ENCODE measurements at places on chromosomes 2 and 18.

DNA sequence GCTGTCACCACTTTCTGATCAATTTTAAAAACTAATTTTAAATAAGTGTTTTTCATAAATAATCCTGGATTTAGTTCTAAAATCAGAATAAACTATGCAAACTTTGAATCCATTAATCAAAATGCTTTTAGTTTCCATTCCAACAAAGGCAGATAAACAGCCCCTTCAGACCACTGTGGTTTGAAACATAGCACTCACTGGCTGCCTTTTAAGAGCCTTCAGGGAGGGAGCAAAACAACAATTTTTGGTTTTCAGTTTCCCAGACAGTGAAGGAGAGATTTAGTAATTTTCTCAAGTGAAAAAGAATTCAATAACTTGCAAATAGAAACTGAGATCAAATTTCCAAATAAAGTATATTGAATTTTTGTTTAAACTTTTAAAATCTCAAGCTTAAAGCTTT, 46.1 kb downstream of the CDK15 start:
- no peak for DNase-seq

DNA sequence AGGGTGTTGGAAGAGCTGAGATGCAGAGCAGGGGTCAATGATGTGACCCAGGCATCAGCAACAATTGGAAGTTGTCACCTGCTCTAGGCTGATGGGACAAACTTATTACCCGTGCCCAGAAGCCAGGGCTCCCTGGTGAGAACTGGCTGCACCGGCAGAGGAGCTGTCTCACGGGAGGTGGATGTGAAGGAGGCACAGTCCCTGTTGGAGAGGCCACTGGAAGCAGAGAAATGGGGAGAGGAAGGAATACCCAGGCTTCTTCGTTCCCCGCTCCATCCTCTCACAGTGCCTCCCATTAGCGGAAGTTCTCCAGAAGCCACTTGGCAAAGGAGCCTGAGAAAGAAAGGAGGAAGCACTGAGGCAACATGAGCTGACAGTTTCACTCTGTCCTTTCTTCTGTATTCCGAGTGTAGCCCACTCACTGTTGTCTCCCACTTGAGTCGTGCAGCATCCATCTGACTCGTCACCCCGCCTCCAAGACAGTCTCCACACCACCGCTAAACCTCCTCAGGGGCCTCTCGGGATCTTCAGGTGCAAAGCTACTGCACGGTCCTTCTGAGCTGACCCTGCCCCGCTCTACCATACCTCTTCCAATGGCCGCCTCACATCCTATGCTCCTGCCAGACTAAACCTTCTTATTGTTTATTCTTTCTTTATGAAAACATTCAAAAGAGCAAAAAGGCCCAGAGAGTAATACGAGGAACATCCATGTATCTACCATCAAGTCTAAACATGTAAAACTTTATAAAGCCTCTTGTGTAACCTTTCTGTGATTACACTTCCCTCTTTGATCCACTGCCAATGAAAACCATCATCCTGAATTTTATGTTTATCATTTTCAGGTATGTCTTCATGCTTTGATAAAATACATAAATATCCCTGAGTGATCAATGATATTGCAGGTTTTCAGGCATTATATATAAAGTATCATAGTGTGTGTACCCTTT, 19.1 kb upstream of the AFTPH start:
- no peak for DNase-seq

DNA sequence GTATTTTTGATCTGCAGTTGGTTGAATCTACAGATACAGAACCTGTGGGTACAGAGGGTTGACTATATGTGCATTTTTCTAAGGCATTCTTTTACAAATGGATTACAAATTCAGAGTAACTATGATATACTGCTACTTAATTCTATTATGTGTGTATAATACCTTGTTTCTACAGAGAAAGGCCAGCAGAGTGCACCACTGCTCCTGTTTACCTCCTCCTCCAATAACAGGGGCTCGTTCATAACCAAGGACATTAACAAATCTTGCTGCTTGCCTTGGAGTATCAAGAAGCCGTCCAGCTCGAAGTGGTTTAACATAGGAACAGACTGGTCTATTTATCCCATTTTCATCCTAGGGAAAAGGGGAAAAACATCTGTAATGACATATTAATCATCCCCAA, 16.4 kb downstream of the CEP76 start:
- DNase-seq: no peak

GRCh38 chr18:35497370-35498197, at the start of gene INO80C:
Gene INO80C, minus strand, starts transcription at chr18:35497960. Its CDS starts 86 bp downstream, at chr18:35497874.
- peak; percentile 85 for DNase-seq

DNA sequence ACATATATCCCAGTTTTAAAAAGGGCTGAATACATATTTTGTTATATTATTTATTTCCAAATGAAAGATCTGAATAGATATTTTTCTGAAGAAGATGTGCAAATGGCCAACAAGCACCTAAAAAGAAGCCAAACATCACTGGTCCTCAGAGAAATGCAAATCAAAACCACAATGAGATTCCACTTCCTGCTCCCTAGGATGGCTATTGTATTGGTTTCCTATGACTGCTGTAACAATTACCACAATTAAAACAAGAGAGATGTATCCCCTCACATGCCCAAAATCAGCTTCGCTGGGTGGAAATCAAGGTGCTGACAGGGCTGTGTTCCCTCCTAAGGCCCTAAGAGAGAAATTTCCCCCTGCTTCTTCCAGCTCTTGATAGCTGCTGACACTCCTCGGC, 23.2 kb downstream of the ABCB11 start:
- no peak for DNase-seq

GRCh38 chr2:169803480-169803879, 4.8 kb downstream of the SSB start:
- DNase-seq: no peak

DNA sequence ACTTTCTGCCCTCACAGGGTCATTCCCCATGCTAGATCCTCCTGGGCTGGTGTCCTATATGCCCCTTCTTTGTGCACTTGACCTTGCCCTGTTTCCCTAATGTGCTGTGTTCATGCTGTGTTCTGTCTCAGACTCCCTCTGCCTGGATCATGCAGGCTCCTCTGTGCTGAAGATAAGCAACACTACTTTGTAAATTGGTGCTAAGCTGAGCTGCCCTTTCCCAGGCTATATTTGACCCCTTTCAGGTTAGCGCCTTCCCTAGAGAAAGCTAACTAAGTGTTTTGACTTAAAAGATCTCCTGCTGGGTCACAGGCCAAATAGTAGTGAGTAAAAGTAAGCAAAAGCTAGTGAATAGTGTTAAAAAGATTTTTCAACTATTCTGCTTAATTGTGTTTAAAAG, 257.2 kb upstream of the RGPD4 start:
- no peak for DNase-seq

DNA sequence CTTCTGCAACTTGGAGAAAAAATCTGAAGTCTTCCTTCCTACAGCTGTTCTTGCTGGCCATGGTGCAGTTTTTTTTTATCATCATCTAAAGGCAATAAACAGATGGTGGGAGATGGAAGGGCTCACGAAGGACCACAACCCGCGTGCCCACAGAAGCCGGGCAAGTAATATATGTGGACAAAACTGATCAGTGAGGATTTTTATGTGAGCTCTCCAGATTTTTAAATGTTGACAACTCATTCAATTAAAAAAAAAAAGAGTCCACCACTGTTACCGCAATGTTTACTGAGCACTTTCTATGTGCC, 55.9 kb upstream of the CREB1 start:
- DNase-seq: no peak

DNA sequence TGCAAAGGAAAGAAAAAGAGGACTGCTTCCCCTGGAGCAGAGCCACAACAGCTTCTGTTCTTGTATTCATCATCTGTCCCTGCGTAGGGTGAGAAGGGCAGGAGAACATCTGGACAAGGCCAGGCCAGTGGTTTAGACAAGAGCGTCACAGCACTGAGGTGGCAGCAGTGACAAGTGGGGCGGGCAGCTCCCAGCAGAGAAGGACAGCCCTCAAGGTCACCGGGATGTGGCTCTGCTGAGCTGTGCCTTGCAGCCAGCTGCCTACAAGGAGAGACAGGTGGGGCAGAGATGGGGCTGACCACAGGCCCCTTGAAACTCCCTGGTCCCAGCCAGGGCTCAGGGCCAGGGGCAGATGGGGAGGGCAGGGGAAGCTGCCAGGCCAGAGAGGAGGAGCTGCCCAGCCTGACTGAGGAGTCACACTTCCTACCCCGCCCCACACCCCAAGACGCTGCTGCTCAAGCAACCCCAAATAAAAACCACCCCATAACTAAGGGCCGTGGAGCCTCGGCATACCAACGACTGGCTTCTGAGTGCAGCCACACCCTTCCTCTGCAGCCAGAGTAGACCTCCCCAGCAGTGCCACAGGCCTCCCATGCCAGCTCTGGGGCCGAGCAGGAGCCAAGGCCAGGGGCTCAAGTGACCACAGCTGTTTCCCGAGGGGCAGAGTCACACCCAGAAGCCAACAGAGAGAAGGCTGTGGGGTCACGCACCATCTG, 5.4 kb downstream of the RAB11FIP5 start:
- no peak for DNase-seq

DNA sequence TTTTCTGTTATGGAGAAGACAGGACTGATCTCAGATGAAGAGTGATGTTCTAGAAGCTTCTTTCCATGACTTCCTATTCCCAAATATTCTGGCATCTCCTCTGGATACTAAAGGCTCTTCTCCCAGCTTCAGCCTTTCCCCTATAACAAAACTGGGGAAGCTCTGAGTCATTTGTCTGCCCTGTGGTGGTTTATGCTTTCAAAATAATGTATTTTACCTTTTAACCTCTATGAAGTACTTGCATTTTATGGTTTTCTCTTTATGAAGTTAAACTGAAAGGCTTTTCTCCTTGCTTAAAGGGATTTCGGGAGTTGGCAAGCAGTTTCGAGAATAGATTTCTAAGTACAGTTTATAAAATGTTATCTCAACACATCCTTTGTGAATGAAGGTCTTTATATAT, 104.4 kb downstream of the TANC1 start:
- no peak for DNase-seq

DNA sequence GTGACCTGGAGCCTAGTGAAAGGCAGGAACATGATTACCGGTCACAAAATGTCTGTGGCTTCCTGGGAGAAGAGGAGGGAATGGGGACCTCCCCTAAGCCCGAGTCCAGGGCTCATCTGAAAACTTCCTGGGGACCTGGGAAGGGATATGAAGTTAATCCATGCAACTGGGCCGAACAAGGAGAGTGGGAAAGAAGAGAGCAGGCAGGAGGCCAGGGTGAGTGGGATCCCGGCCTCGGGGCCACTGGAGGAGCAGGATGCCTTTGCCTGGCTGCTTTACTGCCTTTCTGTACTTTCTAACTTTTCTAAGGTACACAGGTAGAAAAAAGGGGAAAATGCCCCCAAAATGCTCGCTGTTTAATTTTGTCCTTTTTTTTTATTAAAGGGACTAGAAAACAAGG, 43.4 kb upstream of the MAL start:
- no peak for DNase-seq

DNA sequence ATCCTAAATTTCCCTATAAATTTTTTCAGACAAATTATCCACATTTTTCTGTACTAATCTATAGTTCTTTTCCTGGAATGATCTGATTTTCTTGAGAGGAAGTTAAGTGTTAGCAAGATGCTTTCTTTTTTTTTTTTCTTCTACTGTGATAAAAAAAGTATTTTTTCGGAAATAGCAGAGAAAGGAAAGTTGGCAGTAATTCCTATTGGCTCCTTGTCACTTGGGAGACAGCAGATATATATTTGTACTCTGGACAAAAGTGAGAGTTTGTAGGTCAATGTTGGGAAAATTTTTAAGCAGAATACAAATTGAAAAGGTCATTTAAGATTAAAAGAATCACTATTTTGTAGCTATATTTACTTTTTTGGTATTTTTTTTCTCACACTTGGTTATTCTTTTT, 635.7 kb upstream of the NRXN1 start:
- DNase-seq: no peak

GRCh38 chr2:98459496-98460175, 15.0 kb downstream of the INPP4A start:
- DNase-seq: no peak

DNA sequence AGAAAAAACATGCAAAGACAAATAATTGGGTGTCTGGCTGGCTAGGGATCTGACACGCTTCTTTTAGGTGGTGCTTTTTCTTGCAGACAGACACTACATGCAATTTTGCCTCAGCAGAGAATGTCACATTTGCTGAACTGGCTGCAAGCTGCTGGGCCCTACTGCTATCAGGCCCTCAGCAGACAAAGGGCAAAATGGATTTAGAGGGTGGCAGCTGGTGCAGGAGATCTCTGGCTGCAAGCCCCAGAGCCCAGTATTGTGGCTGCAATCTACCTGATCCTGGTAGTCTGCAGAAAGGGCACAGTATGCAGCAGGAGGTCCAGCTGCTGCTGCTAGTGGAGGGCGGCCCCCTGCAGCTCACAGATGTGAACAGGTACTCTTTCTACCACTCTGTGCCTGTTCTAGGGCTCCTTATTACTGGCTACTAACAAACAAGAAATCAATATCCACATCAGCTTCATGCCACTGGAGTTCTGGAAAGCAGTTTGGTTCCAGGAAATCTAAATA, 796.7 kb upstream of the CELF4 start:
- DNase-seq: no peak

GRCh38 chr2:25380023-25380422, 38.3 kb upstream of the DNMT3A start:
- no peak for DNase-seq

GRCh38 chr2:197894751-197895274, 90.4 kb downstream of the PLCL1 start:
- DNase-seq: no peak

DNA sequence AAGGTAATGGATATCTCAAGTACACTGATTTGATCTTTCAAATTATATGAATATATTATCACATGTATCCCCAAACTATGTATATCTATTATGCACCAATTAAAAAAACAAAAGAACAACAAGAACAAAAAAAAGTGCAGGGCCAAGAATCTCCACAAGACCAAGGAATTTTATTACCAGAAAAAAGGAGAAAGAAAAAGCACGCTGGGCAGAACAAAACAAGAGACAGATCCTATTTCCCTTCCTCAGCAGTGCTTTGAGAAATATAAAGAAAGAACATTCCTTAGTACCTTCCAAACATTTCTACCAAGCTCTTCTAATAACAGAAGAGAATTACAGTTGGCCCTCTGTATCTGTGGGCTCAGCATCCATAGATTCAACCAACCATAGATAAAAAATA, 144.7 kb upstream of the CREB1 start:
- DNase-seq: no peak

DNA sequence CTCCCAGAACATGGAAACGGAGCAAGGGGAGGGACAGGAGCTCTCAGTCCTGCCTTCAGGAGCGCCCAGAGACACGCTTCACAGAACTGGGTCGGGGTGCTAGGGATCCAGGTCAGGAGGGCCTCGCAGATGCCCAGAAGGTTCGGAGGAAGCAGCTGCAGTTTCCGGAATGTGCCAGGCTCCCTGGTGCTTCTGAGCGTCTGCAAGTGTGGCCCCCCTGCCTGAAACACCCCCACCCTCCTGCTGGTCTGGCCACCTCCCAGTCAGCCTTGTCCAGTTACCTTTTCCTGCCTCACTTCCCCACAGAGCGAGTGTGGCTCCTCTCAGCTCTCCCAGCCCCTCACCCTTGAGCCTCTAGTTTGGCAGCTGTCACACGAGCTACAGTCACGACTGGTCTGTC, 88.3 kb upstream of the TAF1B start:
- DNase-seq: no peak

- DNase-seq: no peak
These were observed 874.4 kb downstream of the SUCLG1 start for GRCh38 chr2:83584672-83585071.

- DNase-seq: no peak
These were observed 47.8 kb downstream of the TGFA start for GRCh38 chr2:70505613-70506391.

- no peak for DNase-seq
These were observed 806.4 kb upstream of the FANCL start for GRCh38 chr2:59047373-59047995.

GRCh38 chr18:64233851-64234250, 85.0 kb upstream of the LINC00305 start:
- DNase-seq: no peak

- no peak for DNase-seq
These were observed 33.6 kb upstream of the MGAT4A start for GRCh38 chr2:98764499-98764898.
